AG09309 (cell line): ENCODE measurements at places on chromosomes 6 and 20.

DNA sequence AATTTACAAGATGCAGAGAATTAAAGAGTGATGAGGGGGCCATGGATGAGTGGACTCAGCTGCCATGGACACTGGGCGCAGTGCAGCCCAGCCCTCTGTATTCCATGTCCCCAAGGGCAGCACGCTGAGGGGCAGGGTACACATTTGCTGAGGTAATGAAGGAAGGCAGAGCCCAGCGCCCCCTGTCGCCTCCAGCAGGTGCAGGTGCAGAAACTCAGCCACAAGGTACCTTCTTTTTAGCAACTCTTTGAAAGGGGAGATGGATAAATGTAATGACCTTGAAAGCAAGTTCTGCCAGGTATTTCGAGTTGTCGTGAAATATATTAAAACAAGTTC, 7.1 kb downstream of the CD93 start:
- DNase-seq, result no peak

- DNase-seq, result no peak
These were observed 671 bp downstream of the EFHC1 start for GRCh38 chr6:52420668-52421358.

GRCh38 chr20:5364136-5364821, 47.5 kb upstream of the PROKR2 start:
- DNase-seq, result no peak

- no peak for DNase-seq
These were observed 11.3 kb downstream of the LRP11 start for GRCh38 chr6:149852881-149853280.

DNA sequence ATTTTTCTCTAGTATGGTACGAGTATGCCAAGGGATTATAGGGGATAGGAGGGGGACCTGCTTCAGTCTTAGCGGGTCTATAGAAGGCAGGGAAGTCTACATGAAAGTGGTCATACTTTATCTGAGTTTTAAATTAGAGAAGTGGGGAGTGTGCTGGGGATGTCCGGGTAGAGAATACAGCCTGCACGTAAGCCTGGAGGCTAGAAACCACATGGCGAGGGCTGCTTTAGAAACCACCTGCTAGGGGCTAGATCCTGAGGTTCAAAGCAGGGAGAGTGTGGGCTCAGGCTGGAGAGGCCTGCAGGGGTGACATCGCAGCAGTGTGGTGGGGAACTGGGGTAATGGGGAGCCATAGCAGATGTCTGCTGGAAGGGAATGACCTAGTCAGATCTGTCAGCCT, 85.2 kb downstream of the VEGFA start:
- no peak for DNase-seq

DNA sequence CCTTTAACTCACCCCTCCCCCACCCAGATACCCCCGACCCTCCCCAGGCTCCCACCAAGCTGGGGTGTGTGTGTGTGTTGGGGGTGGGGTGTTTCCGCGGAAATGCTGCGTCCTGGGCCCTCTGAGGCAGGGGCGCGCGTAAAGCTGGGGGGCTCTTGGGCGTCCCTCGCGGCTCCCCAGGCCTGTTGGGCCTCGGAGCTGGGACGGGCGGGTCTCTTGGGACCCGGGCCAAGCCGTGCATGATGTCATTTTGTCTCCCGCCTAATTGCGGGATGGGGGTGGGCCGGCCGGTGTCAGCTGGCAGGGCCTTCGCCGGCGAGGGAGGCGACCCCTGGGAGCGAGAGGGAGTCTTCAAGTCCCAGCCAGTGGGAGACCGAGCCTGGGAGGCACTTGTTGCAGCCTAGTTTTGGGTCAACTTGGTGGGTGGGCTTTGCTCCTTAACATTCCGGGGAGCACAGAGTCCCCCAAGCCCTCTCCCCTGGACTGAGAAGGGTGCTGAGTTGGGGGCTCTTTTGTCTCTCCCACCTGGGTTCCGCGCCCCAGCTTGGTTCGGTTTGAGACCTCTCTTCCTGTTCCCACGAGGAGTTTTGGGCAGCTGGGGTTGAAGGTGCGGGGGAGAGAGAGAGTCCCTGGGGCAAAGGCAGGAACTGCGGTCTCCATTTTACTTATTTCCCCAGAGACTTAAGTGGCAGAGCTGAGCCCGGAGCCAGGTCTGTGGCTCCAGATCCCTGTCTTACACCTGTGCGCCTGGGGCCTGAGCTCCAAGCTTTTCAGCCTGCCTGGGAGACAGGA, 623 bp downstream of the MYBL2 start:
- no peak for DNase-seq

GRCh38 chr6:31049518-31049917, 39.2 kb downstream of the MUC22 start:
- no peak for DNase-seq

DNA sequence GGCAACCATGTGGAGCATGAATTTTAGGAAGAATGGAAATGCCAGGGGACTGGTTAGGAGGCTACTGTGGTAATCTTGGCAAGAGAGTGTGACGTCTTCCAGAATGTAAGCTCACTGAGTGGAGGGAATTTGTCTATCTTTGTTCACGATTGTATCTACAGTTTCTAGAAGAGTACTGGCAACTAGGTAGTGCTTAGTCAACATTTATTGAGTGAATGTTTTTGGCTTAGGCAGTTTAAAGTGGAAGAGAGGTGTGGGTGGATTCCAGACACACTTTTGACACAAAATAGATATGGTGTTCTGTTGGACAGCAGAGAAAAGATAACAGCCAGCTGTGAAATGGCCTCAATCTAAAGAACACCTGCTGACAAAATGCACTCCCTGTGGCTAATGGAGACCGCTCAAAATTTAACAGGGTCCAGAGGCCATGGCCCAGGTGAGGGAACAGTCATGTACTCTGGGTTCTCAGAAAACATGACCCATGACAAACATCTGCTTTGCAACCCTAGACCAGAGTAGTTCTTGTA, 139.3 kb downstream of the GPX5 start:
- DNase-seq, result no peak

DNA sequence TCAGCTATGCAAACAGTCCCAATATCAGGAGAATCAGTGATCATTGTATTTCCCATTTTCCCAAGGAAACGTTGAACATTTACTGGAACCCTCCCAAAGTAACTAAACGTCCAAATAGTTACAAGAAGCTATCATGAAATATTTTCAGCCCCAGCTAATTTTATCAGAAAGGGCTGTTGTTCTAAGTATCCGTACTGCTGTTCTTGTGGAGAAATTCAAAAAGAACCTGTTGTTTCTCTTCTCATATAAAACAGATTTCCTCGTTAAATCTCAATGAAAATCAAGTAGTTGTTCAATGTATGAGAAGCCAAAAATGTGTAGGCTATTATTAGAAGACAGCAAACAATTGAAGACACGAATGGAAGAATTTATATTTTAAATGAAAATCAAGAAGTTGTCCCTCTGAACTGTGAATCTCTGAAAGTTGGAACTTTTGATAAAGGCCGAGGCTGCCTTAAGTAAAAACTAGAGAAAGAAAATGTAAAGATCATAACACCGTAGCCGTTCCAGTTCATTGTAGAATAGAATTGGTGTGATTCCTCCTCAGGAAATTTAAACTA, 107.7 kb downstream of the HFE start:
- no peak for DNase-seq

GRCh38 chr6:125477156-125477555, 175.4 kb upstream of the HDDC2 start:
- DNase-seq, result no peak

GRCh38 chr6:156774863-156775405, 2.2 kb upstream of the ARID1B start:
- DNase-seq, result no peak

- no peak for DNase-seq
These were observed 18.1 kb downstream of the PNLDC1 start for GRCh38 chr6:159817951-159818739.

GRCh38 chr20:41697861-41698559, 79.8 kb upstream of the CHD6 start:
- DNase-seq, result no peak

DNA sequence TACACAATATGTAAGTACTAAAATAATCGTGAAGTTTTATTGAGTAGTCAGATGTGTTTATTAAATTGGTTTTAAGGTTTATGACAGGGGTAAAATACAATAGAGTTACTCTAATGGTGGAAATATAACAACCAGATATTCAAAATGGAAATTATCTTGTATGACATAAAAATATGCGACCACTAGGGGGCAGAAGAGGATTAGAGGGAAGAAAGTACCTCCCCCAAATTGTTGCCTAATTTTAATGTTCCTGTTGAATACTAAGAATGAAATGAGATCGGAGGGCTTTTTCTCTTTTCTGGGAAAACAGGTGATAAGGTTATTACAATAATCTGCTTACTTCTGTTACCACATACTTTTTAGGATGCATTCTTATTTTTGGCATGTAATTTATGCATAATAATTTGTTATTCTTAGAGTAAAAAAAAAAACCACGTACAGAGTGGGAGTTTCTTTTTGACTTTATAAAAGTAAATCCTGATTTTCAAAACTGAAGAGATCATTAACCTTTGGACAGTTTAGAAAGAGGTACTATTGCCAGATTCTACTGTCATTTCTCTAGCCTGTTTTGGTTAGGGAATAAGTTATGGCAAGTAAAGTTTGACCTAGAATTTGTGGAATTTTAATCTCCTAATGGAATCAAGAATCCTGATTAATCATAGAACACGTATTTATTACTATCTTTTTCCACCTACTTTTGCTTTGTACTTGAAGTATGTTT, 159.2 kb downstream of the CD109 start:
- DNase-seq, result peak; percentile 45

DNA sequence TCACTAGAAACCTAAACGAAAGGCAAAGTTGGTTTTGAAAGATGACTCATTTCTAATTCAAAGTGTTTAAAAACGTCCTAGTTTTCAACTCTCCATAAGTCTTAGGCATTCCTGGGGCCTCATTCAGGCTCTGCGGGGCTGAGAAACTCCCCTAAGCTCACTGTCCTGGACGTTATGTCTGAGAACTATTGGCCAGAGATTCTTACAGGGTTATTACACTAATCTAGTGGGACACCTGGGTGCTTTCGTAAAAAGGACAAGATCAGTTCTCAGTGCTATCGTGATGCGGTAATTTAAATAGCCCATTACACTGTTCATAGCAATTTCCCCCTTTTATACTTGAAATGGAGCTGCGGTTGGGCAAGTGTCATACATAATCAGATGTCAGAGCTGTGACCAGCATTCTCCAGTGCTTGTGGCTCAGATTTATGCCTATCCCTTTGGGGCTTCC, 280.9 kb downstream of the QKI start:
- no peak for DNase-seq
